ENCODE measurements at places on chromosomes 1 and 21.
A peak's percentile ranks its signal among the peaks of the same experiment; 100 is the strongest.

DNA sequence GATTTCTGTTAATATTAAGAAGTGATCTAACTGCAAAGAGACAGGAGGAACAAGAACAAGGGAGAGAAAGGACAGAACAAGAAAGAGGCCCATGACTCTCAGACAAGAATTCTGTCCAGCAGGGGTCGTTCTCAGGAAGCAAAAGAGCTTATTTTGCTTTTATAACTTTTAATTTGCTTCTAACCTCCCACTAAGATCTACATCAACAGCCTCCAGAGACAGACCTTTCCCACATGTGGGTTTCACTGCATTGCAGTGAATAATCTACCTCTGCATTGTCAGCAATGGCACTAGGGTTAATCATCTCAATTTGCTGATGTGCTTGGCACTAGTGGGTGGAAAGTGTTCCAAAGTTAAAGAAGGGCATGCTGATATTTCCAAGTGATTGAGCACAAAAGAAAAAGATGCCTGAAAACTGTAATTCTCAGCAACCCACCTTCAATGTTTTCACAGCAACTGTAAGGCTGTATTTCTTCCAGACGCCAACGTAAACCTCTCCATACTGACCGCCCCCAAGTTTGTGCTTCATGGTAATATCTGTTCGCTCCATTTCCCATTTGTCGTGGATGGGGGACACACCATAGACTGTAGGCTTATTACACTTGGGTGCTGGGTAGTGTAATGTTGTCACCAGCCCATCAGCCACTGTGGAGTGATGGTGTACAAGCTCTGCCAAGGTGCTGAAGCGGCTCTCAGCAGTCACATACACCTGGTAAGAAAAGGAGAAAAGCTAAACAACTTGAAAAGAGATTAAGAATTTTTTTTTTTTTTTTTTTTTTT lies 39.5 kb downstream of the TOR3A start:
- DNase-seq: peak; percentile 21

- DNase-seq: no peak
These were observed 240.0 kb downstream of the NUF2 start for GRCh38 chr1:163561580-163562295.

GRCh38 chr1:68384321-68384813 lies 65.4 kb downstream of the RPE65 start:
- DNase-seq: peak; percentile 99

GRCh38 chr1:185585770-185586169 lies 148.4 kb upstream of the HMCN1 start:
- DNase-seq: no peak

- no peak for DNase-seq
These were observed 86.5 kb upstream of the WARS2 start for GRCh38 chr1:119226913-119227312.

DNA sequence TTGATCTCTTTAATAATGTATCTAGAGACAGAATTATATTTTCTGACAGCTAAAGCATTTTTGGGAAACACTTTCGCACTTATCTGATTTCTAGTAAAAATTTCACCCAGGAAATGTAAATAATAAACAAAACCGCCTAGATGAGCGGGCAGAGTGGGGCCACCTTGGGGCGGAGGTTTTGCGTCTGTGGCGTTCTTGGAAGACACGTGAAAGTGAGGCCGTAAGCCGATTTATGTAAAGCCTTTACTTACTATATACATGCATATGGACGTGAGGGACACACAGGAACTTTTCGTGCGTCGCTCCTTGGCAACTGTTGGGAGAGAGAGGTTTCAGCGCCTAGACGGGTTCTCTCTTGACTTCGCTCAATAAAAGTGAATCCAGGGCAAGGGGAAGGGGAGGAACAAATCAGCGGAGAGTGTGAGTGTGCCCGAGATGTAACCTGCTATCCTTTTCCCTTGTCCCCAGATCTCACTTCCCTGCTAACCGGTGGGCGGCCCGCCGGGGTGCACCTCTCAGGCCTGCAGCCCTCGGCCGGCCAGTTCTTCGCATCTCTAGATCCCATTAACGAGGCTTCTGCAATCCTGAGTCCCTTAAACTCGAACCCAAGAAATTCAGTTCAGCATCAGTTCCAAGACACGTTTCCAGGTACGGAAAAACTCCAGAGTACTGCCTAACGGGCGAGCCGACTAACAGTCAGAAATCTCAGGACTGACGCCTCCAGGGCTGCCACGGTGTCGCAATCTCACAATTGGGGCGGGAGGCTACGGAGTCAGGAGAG lies 1.7 kb downstream of the HLX start:
- DNase-seq: no peak

GRCh38 chr1:117017062-117017461 lies 15.5 kb downstream of the CD101 start:
- no peak for DNase-seq

DNA sequence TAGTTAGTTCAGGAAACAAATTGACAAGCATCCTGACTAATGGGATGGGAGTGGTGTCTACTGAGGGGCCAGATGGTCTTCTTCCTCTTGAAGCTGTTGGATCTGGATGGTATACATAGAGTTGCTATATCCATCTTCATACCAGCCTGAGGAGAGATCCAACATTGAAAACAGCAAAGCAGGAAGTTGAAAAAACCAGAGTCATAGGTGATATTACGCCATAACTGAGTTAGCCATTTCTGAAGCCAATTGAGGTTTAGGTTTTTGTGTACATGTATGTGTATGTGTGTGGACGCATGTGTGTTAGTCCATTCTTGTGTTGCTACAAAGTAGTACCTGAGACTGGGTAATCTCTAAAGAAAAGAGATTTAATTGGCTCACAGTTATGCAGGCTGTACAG lies 2.3 kb upstream of the TSPAN2 start:
- DNase-seq: no peak

DNA sequence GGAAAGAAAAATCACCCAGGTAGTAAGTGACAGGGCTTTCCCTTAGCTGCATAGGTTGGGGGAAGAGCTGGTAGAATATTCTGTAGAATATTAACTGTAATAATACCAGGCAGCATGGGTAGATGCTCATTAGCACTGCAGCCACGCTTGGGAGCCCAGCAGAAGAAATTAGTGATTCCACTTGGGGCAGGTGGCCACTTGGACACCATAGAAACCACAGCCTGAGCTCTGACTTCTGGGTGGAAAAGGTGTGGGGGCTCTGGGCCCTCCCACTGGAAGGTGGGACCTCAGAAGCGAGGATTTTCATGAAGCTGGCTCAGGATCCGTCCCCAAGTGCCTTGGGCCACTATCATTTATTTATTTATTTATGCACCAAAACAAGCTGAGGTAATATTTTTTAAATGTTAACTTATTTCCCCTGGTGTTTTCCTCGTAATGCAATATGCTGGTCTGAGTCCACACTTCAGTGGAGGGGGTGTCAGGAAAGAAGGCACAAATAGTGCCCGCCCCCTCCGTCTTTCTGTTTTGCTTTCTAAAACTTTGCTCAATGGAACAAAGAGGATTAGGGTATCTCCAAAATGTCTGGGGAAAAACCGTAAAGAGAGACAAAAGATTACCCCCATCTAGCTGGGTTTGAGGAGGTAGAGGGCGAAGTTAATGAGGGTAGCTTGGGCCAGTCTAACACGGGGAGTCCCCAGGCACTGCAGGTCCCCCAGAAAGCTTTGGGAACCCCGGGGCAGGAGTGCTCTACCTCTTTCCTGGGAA lies 75.2 kb upstream of the GADD45A start:
- no peak for DNase-seq

DNA sequence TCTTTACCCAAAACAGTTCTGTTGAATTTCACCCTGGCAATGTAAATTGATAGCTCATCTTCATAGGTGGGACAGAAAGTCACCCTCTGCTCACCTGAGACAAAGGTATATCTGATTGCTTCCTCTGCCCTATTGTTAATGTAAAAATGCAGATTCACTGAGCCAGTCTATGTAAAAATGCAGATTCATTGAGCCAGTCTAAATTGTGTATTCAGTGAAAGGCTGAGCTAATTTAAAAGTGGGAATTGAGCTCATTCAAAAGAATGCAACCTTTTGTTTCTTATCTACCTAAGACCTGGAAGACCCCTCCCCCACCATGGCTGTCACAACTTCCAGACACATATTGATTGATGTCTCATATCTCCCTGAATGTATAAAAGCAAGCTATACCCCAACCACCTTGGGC lies 4.8 kb upstream of the MYSM1 start:
- DNase-seq: no peak

DNA sequence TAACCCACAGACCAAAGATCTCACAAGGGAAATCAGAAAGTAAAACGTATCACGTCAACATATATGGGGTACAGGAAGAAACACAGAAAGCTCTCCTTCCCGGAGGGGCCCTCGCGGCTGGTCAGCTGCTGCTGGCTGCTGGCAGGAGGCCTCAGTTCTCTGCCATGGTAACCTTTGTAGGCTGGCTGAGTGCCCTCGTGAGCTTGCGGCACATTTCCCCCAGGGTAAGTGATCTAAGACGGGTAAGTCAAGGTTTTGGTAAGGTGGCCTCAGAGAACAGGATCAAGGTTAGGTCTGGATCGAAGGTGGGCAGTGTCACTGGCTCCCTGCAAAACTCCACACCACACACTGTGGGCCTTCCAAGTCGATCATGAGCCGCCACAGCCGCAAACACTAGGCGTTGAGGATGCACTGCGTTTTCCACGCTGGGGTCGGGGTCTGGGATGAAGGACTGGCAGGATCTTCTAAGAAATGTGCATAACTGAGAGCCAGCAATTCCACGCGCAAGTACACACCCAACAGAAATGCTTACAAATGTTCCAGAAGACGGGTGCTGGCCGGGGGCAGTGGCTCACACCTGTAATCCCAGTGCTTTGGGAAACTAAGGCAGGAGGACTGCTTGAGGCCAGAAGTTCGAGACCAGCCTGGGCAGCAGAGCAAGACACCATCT lies 33.9 kb downstream of the WDR4 start:
- DNase-seq: no peak

- no peak for DNase-seq
These were observed 41.9 kb downstream of the LMO4 start for GRCh38 chr1:87370544-87370943.

DNA sequence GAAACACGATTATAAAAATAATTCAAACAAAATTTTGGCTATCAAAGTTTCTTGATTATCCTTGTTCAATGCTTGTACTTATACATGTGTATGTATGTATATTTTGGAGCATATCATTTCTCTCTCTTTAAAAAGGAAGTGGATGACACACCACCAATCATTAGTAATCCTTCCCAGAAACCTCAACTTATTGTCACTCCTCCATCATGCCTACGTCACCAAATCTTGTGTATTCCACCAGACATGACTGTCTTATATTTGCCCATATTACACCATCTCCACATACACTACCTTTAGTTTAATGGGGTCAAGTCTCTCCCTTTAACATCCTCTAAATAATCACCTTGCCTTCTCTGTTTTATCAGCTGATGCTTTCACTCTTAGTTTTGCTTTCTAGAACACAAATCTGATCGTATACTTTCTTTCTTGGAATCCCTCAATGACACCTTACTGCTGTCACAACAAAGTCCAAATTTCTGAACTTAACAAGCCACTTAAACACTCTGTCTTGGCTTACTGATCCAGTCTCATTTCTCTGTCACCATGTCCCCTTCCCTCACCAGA lies 124.0 kb downstream of the BRINP3 start:
- DNase-seq: no peak

DNA sequence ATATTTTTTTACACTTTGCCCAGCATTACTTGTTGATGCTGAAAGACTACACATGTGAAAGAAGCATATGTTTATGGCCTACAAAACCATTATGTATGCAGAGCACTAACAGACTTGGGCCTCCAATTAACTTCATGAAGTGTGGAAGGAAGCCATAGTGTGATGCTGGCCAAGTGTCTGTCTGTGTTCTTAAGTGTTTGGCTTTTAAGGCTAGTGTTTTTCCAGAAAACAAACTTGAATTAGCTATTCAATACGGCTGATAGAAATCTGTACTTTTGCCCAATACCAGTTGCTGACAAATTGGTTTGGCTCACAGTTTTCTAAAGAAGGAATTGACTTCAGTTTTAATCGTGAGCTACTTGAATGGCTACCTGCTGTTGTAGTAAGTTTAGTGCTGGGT lies 136.1 kb downstream of the ADGRL2 start:
- DNase-seq: no peak

GRCh38 chr1:48576565-48576964 lies 104.6 kb upstream of the SPATA6 start:
- DNase-seq: no peak

- no peak for DNase-seq
These were observed 4.3 kb upstream of the IPO13 start for GRCh38 chr1:43942411-43942810.

DNA sequence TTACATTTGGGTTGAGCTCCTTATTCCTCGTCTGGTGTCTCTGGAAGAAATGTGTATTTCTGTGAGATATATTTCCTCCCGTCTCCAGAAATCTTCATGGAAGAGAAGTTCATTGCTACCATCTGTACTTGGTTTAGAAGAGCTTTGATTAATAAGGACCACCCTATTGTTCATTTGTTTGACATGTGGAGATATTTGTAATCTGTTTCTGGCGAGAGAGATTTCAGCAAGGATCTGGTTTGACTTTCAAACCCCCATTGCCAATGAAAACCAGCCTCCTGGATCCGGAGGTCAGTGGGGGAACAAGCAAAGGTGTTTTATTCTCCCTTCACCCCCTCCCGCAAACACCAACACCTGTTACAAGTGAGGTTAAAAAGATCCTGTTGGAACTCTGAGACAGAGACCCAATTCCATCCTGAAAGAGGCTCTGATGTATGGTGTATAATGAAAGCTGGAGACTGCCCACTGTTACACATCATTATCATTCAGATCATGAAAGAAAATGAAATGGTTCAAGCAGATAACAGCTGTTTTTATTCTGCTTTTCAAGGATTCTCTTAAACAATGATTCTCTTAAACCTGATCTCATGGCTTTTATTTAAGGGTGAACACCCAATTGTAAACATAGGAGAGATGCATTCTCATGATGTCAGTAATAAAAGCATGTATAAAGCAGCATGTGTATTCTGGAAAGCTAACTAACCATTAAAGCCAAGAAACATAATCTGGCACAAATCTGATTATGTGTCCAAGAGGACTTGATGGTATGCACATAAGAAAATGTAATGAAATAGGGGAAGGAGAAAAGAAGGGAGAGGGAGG lies 393.5 kb upstream of the ADGRL2 start:
- DNase-seq: no peak

DNA sequence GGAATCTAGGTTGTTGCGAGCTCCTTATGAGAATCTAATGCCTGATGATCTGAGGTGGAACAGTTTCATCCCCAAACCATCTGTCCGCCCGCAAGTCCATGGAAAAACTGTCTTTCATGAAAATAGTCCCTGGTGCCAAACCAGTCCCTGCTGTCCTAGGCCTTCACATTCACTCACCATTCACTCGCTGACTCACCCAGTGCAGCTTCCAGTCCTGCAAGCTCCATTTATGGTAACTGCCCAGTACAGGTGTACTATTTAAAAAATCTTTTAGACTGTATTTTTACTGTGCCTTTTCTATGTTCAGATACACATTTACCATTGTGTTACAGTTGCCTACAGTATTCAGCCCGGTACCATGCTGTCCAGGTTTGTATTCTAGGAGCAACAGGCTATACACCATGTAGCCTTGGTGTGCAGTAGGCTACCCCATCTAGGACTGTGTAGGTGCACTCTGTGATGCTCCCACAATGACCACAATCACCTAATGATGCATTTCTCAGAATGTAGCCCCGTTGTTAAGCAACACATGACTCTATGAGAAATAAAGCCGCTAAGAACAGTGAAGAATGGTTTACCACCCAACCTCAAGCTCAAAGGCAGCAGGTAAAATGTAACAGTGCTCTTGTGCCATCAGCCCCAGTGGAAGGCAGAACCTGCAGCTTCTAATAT lies 2.4 kb downstream of the ECHDC2 start:
- DNase-seq: no peak
